ENCODE measurements at places on chromosomes 1 and 21. TPM values are rescaled to one million over a fixed set of nuclear protein-coding genes. Genes with fewer than 3 reads are reported as not detected.

The DARS2 gene
- total RNA-seq, result 32.9 TPM

The IL10 gene
- total RNA-seq, result 0.86 TPM

The PSMB2 gene
- total RNA-seq, result 47.1 TPM

The CYYR1 gene
- not detected for total RNA-seq

The RAB3B gene
- total RNA-seq, result 85.0 TPM

The CFAP107 gene
- total RNA-seq, result not detected

The AADACL4 gene
- not detected for total RNA-seq

The SNAPIN gene
- total RNA-seq, result 38.3 TPM

The TIE1 gene
- total RNA-seq, result not detected

The ZBTB17 gene
- total RNA-seq, result 37.0 TPM

The CELSR2 gene
- total RNA-seq, result 1.3 TPM

The NCAM2 gene
- 2.4 TPM for total RNA-seq

The TTC24 gene
- not detected for total RNA-seq

The OR2L2 gene
- not detected for total RNA-seq

The PDC gene
- total RNA-seq, result 0.29 TPM

The ADORA3 gene
- total RNA-seq, result not detected

The ANGEL2 gene
- total RNA-seq, result 40.9 TPM

The ETNK2 gene
- total RNA-seq, result 3.4 TPM

The PRR9 gene
- total RNA-seq, result 0.22 TPM

The GBP6 gene
- not detected for total RNA-seq

The FCER1A gene
- not detected for total RNA-seq

The GSTM5 gene
- 0.43 TPM for total RNA-seq

The ADAM30 gene
- not detected for total RNA-seq

The BLZF1 gene
- 38.8 TPM for total RNA-seq

The MPL gene
- 0.86 TPM for total RNA-seq

The OR2T35 gene
- not detected for total RNA-seq

The RGS16 gene
- 2.4 TPM for total RNA-seq

The FAM43B gene
- not detected for total RNA-seq

The C1orf226 gene
- total RNA-seq, result 0.29 TPM

The IFNLR1 gene
- not detected for total RNA-seq

The GSTM3 gene
- total RNA-seq, result 126 TPM

The PCSK9 gene
- total RNA-seq, result 0.14 TPM

The GUCA2A gene
- total RNA-seq, result not detected

The DIRAS3 gene
- total RNA-seq, result 5.7 TPM

The SH2D2A gene
- not detected for total RNA-seq
